ENCODE measurements at places on chromosomes 6 and 20.

DNA sequence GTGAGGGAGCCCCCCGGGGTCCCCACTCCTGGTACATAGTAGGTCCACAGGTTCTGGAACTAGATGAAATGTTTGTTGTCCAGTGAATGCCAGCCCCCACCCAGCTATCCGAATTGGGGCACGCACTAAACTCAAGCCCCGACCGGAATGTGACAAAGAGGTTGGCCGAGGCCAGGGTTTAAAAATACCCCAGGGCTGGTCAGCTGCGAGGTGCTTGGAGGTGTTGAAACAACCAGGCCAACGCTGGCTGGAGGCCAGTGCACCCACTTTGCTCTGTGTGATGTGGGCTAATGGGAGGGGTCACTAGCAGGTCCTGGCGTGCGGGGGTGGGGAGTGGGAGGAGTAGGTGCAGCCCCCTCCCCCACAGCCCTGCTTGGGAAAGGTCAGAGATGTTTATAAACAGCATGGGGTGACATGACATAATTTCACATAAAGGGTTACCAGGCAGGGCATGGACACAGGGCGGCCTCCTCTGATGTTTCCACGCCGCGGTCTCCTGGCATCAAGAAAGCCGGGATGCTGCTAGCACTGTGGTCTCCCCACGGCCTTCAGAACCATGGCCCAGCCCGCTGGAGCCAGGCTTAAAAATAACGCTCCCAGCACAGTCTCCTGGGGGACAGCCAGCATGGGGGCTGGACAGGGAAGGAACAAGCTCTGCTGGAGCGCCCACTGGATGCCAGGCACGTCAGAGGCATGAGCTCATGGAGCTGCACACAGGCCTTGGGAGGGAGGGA lies 111.2 kb upstream of the PTPN1 start:
- DNase-seq = no peak

GRCh38 chr6:22064558-22064957 lies 232.3 kb downstream of the PRL start:
- DNase-seq = no peak

- DNase-seq = no peak
These were observed 209.1 kb upstream of the BMP2 start for GRCh38 chr20:6558341-6558740.

DNA sequence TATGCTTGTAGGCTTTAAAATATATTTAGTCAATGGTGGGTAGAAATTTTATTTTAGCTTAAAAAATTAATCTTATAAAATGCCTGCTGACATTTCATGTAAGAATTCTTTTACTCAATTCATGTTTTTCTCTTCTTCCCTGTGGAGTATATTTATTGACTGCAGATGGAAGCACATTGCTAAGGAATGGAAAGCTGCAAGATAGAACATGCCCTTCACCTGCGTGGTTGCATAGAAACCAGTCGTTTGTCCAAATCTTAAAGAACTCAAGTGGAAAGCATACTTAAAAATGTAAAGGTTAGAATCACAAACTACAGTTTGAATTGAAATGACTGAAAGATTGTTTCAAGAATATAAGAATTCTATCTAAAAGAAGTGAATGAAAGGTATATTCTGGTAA lies 30.7 kb downstream of the C6orf163 start:
- DNase-seq = no peak

GRCh38 chr20:50628332-50628731 lies 63.0 kb downstream of the RIPOR3 start:
- DNase-seq = no peak

GRCh38 chr20:38441916-38442315 lies 6.8 kb upstream of the SNHG17 start:
- DNase-seq = no peak

DNA sequence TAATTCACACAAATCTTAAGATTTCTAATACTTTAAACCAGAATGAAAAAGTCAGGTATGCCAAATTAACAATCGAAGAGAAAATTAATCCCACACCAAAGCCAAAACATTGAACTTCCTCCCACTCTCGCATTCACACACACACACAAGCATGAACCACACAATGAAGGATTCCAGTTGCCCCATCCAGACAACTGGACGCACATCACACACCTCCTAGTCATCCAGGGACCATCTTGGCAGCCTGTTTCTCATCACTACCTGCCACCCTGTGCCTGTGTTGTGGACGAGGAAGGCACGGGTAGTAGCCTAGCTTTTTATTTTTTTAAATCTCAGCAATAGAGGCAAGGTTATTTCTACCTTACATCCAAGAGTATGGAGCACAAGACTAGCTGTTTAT lies 15.2 kb downstream of the B4GALT5 start:
- DNase-seq = no peak

DNA sequence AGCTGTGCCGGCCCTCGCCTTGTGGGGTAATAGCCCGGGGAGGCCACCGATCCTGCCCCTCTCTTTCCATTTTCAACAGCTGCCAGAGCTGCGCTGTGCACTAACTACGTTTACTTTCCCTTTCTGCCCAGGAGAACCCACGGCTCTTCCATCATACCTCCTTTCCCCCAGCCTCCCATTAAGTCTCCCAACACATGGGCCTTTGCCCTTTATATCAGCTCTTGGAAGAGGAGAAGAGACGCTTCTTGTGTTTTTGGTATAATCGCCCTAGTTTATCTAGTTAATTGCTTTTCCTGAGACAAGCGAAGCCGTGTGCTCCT lies 637 bp downstream of the UBR2 start:
- peak; percentile 38 for DNase-seq

DNA sequence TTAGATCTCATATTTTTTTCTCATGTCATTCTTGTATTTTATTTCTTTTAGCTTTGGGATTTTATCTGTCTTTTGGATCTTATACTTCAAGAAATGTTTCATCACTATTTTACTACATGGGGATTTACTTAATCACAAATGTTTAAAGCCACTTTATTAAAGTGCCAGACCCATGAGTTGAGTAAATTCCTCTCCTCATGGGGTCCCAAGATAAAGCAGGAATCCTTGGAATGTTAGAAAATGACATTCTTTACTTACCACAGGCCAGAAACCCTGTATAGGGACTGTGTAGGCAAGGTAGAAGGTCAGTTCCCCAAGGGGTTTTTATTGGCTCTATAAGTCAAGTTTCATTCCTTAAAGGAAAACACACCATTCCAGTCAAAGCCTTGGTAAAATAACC lies 28.4 kb upstream of the OR2J2 start:
- DNase-seq = no peak

- peak; percentile 42 for DNase-seq
These were observed 25.0 kb downstream of the CYB5R4 start for GRCh38 chr6:83884523-83884922.

GRCh38 chr6:39294133-39294532 lies 20.1 kb downstream of the KCNK17 start:
- DNase-seq = peak; percentile 16

- no peak for DNase-seq
These were observed 649.0 kb downstream of the RNF144B start for GRCh38 chr6:19036196-19036555.

DNA sequence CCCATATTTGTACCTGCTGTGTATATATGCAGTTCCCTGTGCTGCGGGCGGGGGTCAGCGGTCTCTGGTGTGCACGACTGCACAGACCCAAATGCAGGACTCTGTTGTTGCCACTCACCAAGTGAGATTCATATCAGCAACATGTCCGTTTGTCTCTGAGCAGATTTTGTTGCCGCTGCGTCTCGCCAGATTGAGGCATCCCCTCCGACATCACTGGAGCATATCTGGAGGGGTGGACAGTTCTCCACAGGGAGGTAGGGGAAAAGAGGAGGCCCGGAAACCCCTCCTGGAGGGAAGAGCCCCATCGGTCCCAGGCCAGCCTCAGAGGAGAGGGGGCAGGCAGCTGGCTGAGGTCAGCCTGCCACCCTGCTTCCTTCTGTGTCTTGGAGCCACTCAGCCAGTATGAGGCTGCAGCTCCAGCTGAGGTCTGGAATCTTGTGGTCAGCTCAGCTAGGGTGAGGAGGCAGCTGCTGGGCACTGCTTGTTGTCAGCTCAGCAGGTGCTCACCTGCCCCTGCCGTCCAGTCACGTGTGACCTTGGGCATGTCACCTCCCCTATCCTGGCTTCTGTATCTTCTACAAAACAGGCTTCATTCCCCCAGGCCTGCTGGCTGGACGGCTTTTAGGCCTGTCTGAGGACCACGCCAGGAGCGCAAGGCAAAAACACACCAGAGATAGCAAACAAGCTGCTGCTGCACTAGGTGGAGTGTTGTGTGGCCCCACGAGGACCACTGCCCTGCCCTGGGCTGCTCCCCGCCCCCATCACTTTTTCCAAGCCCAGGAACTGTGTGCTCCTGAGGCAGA lies 47.1 kb downstream of the HNF4A start:
- peak; percentile 67 for DNase-seq

GRCh38 chr6:73702444-73702843 lies 6.4 kb downstream of the CD109 start:
- DNase-seq = no peak

DNA sequence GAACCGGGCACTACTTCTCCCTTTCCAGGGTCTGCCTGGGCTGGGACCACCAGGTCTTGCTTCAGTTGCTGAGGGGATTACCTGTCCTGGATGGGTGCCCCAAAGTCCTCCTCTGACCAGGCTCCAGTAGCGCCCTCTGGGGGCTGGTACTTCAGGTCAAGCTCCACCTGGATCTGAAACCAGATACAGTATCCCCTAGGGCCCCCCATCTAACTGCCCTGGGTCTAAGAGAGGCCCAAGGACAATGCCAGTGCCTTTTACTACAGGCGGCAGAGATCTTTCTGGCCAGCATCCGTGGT lies 11.2 kb upstream of the SPAG4 start:
- DNase-seq = peak; percentile 44

DNA sequence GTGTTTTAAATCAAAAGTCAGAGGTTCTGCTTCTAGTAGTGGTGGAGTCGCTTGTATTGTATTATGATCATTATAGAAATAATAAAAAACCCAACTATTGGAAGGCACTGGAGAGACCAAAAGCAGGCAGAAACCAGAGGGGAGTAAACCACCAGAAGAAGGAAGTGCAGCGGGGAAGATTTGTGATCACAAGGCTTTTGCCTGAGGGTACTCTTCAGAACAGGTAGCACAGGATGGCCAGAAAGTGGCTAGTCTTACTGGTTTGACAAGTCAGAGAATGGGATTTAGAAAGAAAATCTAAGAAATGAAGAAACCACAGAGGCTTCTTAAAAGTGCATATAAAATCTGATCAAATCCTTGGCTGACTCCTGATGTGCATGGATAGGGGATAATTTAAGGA lies 24.0 kb downstream of the MAPK13 start:
- no peak for DNase-seq

- no peak for DNase-seq
These were observed 28.3 kb upstream of the TMEM200A start for GRCh38 chr6:130337534-130337933.

Data from large intestine (tissue), 12 donors.